ENCODE measurements at places on chromosomes 5 and 9.

DNA sequence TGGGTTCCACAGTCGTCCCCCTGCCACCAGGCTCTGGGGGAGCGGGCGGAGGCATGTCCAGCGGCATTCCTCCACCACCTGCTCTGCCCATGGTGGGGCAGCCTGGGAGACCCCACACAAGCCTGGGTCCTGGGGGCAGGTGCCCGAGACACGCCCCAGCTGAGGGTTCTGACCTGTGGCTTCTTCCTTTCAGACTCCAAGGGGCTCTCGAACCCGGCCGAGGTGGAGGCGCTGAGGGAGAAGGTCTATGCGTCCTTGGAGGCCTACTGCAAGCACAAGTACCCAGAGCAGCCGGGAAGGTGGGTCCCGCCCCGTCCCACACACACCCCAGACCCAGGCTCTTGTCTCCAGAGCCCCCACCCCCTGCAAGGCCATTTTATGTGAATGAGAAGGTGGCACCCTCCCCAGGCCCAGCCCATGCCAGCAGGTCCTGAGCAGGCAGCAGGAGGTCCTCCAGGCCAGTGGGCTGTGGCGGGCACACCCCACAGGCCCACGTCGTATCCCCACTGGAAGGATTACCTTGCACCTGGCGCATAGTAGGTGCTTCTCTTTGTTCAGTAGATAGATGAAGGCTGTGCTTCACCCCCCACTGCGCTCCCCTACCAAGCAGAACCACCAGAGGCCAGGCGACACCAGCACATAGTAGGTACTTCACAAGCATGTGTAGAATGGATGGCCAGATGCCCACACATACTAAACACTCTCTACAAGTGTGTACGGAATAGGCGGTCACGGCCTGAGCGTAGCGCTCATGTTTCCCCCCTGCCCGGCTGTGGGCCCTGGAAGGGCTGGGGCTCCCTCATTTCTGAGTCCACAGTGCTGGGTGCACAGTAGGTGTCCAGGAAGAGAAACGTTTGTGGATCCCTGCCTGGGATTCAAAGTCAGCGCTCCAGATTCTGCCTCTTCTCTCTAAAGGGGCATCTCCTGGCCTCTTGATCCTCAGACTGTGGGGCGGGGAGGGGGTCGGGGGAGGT, 107.9 kb downstream of the RXRA start:
- DNase-seq, result no peak

DNA sequence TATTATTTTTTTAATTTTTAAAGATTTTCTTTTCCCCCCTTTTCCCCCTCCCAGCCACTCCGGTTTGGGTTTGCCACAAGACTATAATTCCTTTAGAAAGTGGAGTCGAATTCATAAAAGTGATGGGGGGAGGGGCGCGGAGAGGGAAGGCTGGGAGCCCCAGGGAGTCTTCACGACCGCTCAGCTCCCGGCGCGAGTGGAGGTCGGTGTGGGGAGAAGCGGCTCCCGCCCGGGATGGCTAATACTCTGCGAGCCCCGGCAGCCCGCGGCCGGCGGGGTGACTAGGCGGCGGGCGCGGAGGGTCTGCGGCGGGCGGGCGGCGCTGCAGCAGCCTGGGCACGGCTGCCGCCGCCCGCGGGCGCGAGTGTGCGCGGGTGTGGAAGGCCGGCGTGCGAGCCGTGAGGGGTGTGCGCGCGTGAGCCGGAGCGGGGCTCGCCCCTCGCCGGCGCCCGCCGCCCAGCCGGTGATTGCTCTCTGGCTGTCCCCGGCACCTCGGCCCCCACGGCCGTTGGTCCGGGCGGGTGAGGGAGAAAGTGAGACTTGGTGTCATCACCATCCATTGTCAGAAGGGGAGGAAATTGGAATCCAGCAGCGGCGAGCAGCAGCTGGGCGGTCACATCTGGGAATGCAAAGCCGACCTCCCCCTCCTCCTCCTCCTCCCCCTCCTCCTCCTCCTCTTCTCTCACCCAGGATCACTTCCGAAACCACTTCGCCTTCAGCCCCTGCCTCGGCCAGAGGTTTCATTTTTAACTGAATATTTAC, at the start of gene PARP8:
Gene PARP8, plus strand, starts transcription at position 377 of the 762 bp plus-strand sequence. CDS start 459 bp downstream, outside the sequence.
- peak; percentile 64 for DNase-seq

- no peak for DNase-seq
Measured at GRCh38 chr5:56025151-56025885, 30.6 kb upstream of the IL6ST start.

- DNase-seq, result no peak
Measured at GRCh38 chr5:83281658-83282057, 189.9 kb upstream of the VCAN start.

GRCh38 chr5:9054322-9054721, 491.6 kb downstream of the SEMA5A start:
- no peak for DNase-seq

- DNase-seq, result no peak
Measured at GRCh38 chr9:112971415-112971814, 40.6 kb downstream of the ZNF883 start.

DNA sequence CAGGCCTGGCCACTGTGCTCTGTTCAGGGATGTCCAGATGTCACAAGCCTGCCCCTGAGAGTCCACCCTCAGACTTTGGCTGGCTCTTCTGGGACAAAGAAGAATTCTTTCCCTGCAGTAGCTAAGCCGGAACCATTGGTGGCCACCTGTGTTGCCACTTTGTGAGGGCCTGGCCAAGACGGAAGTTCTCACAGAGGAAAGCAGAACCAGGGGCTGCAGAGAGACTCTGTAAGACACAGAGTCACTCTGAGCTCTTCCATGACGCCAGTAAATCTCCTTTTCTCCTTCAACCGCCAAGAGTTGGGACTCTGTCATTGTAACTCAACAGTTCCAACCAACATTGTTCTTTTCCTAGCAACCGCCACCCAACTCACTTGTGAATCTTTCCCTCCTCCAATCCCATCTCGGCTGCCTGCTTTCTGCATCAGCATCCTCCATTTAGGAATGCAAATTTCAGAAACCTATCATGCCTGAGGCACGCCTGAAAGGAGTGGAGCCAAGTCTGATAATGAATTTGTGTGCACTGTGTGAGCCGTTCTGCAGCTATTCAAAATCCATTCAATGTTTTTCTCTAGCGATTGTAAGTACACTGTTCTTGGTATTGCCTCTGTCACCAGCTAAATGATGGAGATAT, 37.8 kb upstream of the ATP6V1G1 start:
- no peak for DNase-seq

DNA sequence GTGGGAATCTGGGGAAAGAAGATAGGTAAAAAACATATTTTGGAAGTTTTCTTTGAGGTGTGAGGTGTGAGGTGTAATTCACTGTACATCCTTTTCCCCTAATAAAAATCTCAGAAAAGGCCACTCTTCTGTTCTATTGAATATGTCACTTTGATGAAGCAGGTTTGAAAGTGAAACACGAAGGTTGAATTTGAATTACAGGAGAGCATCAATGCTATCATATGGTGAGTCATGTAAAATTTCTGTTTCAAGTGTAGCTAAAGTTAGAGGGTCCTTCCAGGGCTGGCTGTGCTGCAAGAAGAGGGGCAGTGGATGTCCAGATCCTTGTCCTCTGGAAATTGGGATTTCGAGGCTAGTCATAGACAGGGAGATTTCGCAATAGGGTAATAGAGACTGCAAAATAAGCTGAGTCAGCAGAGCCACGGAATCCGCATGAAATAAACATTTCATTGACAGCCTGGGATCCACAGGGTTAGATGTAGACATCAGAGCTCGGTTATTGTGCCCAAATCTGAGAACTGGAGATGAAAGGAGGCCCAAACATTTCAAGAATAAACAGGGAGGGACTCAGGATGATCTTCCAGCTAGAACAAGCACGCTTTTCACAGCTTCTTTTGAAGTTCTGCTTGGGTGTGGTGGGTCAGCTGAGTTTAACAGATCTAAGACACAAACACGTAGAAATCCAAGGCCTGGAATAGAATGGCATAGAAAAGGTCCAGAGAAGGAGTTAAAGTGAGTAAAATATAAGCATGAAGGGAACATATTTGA, 194.4 kb upstream of the CDKN2B start:
- no peak for DNase-seq

DNA sequence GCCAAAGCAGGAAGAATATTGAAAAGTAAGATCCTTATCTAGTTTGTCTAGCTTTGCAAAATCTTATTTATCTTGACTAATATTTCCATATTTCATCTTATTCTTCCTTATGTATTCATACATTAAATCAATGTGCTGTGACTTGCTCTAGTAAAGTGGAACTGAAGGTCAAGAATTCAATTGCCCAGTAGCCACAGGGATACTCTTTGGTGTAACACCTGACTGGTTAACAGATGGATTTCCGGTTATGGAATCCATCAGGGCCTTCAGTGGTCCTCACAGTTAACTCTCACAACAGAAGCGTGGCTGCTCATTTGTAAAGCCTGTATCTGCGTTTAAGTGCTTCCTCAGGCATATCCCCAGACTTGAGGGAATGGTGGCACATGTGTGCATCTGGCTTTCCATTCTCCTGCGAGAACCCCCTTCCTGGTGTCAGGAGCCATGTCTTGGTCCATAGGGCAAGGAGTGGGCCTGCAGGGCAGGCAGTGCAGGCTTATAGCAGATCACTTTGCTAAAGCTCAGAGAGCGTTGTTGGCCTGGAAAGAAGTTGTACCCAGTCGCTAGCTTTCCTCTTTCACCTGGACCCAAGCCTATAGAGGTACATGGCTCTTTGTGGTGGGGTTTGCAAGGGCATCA, 99.2 kb downstream of the HSPA4 start:
- no peak for DNase-seq

DNA sequence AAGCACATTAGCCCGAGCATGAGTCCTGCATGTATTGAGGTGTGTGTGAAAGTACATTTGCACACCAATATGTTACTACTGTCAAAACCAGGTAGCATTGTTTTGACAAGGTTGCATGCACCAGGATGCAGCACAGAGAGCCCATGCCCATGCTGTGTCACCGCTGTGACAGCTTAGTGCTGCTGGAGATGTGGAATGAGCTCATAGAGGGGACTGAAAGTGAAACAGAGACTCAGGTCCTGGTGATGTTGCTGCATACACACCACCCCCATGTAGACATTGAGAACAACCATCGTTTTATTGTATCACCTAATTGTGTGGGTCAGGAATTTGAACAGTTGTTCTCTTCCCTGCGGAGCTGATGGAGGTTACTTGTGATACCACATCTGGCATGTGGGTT, 53.0 kb downstream of the GADD45G start:
- no peak for DNase-seq

DNA sequence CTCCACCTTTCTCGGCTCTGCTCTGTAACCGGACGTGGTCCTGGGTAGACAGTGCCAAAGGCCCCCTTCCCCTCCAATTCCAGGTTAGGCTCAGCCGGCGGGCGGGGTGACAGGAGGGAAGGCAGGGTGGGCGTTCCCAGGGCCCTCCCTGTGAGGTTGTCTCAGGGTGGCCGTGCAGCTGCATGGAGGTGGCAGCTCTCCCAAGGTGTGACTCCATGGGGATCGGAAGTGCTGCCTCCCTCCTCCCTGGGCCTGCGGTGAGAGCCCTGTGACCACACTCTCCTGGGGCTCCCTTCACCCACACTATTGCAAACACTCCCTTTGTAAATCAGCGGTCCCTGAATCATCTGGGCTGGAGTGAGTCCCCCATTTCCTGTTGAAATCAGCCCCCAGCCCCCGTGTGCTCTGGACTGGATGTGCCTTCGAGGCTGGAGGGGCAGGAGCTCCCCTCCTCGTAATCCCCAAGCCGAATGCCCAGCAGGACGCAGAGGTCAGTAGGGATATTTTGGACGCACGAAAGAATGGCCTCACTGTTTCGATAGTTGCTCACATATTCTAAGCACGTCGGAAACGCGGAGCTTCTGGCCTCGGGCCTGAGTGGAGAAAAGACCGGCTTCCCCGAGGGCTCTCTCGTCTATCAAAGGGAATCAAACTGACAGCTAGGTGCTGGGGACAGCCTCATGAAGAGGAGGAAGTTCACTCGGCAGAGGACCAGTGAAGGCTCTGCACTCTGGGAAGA, 107.6 kb upstream of the COL5A1 start:
- DNase-seq, result no peak

GRCh38 chr9:96514108-96514799, 64.3 kb downstream of the HABP4 start:
- no peak for DNase-seq

DNA sequence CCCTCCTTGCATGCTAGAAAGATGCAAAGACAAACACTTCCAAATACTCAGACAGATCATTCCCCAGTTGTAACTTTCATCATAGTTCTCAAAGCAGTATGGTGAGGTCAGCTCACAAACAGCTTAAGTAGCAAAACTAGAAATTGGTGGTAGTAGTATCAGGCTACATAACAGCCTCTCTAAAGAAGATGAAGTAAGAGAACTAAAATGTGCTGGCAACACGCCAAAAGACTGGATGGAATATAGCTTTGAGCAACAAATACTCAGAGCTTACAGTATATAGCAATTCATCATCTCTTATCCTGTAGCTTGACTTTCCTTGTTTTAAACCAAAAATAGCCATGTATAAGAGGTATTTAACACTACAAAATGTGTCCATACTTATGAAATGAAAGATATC, 7.5 kb downstream of the PFDN1 start:
- peak; percentile 15 for DNase-seq

- no peak for DNase-seq
Measured at GRCh38 chr9:136105398-136106135, 10.5 kb upstream of the NACC2 start.

- DNase-seq, result peak; percentile 66
Measured at GRCh38 chr5:43389679-43390329, 22.4 kb downstream of the CCL28 start.

DNA sequence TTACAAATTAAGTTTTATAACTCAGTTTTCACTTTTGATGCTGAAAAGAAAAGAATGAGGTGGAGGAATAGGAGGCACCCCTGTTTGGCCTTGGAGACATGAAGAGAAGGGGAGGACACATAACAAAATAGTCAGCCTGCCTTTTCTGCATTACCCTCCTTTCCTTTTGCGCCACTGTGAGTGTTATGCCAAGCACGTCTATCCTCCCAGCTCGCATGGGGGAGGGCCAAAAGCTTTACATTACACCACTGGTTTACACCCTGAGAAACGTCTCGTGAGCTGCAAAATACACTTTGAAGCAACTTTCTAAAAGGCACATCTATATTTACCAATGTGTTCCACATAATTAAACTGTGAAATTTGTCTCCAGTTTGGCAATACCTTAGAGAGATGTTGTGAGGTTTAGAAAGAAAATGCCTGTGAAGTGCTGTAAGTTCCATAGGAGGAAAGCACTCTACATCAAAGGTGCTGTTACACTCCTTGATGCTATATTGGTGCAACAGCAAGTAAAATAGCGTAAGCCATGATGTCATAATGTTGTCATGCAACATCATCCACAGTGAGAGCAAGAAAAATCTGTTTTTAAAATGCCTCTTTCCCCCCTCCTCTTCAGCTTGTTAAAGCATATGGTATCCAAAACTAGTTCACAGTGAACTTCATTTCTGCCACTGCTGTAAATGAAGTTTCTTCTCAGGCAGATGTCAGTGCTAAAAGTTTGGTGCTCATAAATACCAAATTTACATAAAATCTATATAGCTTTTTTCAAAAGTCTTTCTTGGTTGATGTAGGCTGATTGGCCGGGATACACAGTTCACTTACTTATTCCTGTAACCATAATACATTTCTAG, 50.3 kb downstream of the CETN3 start:
- DNase-seq, result no peak

Measured in CD4-positive, alpha-beta T cell treated with Interleukin-10 for 1 hour (primary cell).